ENCODE measurements at places on chromosomes 7 and 10.

DNA sequence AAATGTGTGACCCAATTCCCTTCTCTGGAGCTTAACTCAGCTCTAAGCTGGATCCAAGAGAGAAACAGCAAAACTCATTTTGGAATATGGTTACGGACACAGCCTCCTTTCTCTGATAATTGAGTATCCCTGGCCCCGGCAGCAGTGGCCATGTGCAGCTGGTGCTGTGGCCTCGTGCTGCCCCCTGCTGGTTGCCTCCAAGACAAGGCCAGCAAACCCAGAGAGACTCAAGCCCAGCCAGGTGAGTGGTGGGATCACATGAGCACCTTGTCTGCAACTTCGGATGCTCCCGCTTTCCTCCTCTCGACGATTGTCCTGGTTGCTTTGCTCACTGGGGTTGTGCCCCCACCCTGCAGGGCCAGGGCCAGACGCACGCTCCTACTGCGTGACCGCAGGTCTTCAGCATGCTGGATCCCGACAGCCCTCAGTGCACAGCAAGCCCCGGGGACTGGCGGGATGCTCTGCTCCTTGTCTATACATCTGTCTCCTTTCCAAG lies 19.4 kb downstream of the SFTPD start:
- DNase-seq = peak; percentile 50

- no peak for DNase-seq
Observed at GRCh38 chr10:99709480-99710229, 22.3 kb downstream of the COX15 start.

GRCh38 chr7:140053812-140054539 lies 8.8 kb downstream of the PARP12 start:
- DNase-seq = no peak

DNA sequence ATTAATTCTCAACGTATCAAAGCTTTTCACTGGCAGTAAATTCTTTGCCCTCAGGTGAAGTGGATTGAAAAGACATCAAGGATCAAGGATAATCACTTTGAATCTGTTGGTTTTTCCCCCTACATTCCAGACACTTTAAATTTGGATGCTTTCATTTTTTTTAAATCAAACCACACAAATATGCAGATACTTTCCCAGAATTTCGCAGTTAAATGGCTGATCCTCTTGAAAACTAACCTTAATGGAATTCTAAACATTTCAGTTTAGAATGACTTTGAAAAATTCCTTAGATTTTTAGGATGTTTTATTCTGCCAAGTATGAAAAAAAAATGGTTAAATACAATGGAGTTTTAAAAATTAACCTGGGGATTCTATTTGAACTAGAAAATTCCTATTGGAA lies 325.9 kb downstream of the GFRA1 start:
- no peak for DNase-seq

DNA sequence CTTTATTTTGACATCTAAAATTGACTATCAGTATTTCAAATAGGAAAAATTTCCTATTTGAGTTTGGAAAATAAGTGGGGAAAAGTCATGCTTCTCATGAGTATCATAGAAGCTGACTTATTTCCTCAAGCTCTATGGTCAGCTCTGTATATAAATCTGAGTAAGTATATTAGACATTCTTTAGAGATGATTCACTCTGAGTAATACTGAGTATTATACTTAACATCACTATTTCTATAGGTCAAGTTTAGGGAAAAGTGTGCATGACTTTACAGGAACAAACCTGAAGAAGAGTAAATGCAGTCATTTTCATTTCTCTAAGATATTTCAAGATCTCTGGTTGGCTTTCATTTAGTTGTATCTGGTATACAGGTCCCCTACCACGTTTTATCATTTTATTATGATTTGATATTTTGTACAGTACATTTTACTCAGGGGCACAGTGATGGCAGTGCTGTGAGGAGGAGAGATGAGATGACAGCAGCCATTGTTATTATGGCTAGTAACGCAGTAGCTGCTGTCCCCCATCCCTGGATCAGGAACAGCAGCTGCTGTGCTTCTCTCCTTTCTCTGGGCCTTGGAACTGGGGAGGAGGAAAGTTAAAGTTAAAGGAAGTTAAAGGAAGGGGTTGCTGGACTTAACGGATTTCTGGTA lies 15.2 kb downstream of the SND1 start:
- DNase-seq = no peak

DNA sequence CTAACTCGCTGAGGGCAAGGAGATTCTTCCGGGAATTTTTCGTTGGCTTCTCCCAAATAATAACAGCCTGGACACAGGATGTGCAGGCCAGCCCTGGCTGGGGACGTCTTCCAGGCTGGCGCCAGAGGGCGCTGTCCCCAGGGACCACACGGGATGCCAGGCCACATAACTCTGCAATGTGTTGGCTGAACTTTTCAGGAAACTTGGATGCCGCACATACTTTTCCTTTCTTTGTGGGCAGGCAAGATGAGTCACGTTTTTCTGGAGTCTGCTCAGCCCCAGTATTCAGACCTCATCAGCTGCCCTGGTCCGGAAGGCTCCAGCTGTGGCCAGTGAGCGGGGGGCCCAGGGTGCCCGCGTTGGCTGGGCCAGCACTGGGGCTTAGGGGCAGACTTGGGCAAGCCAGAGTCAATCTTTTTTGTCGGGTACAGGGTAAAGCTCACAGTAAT lies 122.7 kb downstream of the PRKAG2 start:
- DNase-seq = peak; percentile 26

GRCh38 chr7:101983147-101983811 lies 165.9 kb downstream of the CUX1 start:
- no peak for DNase-seq

DNA sequence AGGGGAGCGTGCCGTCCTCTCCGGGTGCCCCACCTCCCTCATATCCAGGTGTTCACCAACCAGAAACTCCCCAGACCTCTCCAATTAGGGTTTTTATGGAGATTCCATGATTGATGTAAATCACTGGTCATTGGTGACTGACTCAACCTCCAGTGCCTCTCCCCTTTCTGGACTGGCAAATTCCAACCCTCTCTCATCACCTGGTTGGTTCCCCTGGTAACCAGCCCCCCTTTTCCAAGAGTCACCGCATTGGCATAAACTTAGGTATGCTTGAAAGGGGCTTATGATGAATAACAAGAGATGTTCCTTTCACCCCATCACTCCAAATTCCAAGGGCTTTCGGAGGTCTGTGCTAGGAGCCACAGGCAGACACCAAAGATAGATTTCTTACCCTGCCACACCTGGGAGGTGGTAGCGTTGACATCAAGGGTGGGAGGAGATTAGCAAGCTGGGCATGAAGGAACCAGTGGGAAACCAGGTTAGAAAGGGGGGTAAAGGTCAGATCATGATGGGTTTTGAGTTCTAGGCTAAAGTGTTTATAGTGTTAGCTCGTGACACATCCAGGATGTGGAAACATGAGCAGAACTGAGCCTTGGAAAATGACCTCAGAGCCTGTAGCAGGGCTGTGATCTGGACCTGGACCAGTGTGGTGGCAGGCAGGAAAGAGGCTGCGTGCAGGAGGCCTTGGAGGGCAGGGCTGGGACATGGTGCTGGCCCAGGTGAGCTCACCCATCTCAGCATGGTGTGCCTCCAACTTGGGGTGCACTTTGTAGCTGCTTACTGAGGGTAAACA lies 45.1 kb downstream of the CAMK1D start:
- no peak for DNase-seq

DNA sequence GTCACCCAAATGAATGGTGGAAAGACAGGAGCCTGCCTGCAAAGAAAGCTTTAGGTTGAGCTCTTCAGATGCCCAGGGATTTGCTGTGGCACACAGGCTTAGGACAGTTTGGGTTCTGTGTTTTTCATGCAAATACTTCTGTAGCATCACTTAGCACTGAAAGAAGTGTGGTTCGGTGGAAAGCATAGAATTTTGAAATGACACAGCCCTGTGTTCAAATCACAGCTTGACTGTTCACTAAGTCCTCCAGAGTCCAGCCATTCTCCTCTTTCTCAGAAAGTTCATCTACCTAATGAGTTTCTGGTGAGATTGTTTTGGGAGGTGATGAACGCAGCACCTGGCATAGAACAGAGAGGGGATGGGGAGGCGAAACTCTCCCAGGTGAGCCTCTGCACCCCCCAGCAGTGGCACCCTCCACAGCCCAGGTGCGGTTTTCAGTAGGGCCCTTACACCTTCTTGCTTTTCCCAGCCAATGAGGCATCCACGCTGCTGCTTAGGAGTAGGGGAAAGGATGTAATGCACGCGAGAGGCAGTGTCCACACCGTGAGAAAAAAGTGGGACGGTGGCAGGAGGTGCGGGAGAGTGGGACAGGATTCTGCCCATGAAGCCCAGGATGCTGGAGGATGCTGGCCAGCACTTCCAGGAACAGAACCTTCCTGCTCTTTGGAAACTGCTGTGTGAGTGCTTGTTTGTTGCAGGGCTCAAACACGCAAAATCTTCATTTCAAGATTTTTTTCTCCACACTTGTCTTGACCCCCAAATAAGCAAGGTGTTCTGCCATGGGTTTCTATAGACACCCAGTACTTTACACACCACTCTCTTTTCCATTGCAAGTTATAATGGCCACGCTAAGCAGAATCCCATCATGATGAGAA lies 11.6 kb downstream of the EN2 start:
- no peak for DNase-seq

DNA sequence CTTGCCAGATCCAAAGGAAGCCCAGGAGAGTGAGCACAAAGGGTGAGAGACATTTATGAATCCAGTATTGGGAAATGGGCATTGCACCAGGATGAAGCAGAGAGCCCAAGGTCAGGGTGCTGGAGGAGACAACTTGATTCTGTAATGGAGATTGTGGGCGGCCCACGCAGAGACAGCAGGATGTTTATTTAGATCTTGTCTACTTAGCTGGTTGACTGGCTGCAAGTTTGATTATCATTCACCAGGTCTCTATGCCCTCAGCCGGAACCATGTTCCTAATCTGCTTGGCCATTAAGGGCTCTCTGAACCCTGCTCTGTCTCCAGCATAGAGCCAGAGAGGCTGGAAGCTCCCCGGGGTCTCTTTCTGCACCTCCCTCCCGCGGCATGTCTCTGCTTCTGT lies 188.7 kb downstream of the PLXNA4 start:
- DNase-seq = no peak

DNA sequence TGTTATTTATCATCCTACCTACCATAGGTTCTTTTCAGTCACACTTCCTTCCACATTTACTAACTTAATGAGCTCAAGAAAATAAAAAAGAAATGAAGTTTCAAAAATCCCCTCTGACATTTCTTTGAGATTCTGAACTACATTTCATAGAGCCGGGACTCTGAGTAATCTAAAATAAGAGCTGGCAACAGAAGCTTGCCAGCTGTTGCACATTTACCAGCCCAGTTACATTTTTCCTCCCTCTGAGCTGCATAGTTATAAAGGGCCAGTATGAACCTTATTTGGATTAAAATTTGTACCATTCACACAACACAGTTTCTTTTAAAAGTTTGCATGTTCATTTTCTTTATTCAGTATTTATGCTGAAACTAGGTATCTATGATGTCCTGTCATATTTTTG lies 119.5 kb upstream of the CAV2 start:
- DNase-seq = no peak

DNA sequence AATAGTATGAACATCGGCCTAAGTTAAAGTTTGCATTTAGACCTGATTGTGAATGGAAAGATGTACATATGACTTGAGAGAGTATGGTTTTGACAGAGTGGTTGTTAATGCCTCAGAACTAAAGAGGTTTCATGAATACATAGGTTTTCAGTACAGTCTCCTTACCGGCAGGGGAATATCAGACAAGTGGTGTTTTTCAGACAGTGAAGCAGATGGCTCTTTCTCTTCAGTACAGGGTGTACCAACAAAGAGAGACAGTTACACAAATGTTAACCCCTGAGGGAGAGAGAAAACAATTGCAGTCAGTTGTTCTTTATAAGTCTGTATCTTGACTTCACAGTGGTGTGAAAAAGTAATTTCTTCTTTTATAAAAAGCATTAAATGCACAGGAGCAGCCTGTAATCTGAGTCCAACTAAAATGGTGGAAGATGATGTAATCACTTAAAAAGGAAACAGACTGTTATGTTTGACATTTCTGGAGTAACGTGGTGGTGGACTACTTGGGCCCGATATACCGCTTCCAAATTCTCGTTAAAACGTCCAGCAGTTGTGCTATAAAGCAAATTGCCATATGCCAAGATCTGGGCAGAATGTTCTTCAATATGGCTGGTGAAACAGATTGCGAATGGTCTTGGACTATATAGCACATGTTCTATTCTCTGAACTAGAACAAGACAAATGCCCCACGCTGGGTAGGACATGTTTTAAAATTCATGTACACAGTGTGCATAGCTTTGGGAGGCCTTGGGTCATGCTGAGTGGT lies 69.2 kb downstream of the SDK1 start:
- peak; percentile 72 for DNase-seq

- DNase-seq = no peak
Observed at GRCh38 chr10:3465406-3465891, 292.9 kb upstream of the PITRM1 start.

DNA sequence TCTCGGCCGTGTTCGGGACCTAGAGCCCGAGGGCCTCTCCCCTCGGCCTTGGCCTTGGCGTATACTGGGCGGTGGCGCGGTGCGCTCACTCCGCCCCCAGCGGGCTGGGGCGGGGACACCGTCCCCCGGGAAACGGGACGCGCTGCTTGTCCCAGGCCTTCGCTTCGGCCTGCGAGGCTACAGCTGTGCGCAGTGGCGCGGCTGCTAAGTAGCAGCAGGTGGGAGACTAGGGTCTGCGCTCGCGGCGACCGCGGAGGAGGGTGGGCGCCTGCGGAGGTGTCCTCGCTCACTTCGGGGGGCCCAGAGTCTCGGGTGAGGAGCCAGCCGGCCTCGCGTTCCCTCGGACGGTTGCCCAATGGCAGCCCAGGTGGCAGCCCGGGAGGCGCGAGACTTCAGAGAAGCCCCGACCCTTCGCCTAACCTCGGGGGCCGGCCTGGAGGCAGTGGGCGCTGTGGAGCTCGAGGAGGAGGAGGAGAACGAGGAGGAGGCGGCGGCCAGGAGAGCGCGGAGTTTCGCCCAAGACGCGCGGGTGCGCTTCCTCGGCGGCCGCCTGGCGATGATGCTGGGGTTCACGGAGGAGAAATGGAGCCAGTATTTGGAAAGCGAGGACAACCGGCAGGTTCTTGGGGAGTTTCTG lies at the start of gene DNAH11:
TSS of gene DNAH11 (plus strand) at position 149 of the 637 bp plus-strand sequence. CDS start at position 356, 207 bp downstream.
- DNase-seq = peak; percentile 27

DNA sequence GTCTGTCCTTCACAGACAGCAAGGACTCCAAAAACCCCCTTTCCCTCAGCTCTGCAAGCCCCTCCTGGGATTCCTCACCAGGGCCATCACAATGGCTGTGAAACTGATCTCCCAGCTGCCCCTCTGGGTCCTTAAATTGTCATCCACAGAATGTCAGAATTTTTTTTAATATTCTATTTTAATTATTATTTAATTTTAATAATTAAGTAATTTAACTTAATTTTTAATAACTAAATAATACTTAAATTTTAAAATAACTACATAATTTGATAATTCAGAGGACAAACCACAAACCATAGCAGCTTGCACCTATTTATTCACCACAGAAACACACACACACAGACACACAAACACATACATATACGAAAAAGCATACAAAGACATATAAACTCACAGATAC lies 565.8 kb upstream of the COBL start:
- DNase-seq = no peak

- no peak for DNase-seq
Observed at GRCh38 chr10:95405655-95406054, 114.9 kb upstream of the PDLIM1 start.

DNA sequence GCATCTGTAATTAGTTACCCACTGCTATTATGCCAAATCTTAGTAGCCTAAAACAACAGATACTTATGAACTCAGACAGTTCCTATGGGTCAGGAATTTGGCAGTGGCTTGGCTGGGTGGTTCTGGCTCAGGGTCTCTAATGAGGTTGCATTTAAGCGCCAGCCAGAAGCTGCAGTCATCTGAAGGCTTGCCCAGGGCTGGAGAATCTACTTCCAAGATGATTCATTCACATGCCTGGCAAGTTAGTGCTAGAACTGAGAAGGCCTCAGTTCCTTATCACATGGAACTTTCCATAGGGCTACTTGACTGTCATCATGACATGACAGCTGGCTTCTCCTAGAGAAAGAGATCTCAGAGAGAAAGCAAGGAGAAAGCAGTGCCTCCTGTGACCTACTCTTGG lies 121.3 kb downstream of the AVL9 start:
- DNase-seq = no peak

Measured in NCI-H1092 treated with DMSO at 0.1 percent for 48 hours (cell line).